ENCODE measurements at places on chromosomes 3 and 15.
A peak's percentile ranks its signal among the peaks of the same experiment; 100 is the strongest.

- no peak for DNase-seq
Observed at GRCh38 chr15:56816781-56817180, 83.5 kb upstream of the ZNF280D start.

DNA sequence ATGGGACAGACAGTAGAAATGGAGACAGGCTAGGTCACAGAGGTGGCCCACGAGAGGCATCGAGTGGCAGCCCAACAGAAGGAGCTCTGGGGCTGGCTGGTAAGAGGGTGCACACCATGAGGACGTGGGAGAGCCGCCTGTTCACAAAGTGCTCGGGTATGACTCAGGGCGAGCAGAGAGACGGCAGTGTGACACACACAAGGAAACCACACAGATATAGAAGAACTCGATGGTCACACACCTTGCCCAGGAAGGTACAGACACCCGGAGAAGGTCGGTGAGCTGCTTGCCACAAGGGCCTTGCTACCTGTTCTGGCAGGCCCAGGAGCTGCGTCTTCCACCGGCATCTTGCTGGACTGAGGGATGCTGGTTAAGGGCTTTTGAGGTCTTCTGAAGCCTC, 50.2 kb downstream of the CA12 start:
- DNase-seq = peak; percentile 24

DNA sequence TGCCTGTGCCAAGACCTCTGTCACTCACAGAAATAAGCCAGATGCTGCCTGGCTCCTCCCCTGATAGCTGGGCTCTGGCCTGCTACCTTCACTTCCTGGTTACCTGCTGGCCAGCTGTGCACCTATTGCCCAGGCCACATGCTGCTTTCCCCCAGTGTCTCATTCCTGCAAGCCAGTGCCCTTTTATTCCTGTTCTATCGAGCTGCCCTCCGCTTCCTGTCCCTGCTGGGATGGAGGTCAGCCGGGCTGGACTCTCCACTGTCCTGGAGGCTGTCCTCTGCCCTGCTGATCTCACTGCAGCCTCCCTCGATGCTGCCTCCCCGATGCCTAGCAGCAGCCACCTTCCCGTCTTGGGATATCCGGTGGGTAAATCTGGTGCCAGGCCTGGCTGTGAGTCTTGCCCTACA, 37.0 kb upstream of the SNRPA1 start:
- no peak for DNase-seq

DNA sequence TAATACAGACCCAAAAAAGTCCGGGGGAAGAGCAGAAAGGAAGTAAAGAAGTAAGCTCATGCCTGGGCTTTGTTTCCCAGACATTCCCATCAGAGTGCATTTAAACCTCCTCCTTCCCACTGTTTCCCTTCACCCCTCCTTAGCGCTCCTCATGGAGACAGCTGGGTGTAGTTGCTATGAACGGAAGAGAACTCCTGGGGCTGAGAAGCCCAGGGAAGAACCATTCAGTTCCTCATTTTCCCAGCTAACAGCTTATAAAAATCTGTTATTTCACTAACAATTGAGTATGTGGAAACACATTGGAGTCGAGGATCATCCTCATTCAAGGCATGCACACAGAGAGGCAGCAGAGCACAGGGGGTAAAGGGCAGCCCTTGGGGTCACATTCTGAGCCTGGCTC, 299.3 kb downstream of the SHQ1 start:
- no peak for DNase-seq

DNA sequence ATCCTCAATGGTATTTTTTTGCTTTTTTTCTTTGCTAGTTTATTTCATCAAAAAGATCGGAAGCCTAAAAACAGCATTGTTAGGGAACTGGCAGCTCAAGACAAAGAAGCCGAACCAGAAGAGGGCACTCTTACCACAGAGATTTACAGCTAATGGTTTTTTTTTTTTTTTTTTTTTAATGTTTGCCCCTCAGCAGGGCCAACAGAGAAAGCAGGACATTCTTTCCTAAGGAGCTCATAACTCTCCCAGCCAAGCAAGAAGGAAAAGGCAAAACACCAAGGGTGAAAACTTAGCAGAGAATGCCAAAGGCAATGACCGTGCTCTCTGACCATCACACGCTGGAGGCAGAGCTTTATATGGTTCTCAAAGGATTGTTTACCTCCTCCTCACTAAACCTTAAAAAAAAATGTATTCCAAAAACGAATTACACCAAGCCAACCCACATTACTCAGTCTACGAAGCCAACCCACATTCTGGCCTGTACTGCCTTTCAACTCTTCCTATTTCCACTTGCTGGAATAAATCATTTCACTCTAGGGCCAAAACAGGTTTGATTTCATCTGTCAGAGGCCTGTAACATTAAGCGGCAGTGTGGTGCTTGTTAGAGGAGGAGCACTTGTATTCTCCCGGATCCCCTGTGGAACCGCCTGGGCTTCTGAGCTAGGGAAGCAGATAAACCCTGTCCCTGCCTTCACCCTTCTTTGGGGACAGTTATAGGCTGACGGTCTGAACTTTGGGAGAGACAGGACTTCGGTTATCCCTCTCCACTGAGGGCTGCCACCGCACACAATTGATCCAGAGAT, 35.6 kb upstream of the GYG1 start:
- no peak for DNase-seq

DNA sequence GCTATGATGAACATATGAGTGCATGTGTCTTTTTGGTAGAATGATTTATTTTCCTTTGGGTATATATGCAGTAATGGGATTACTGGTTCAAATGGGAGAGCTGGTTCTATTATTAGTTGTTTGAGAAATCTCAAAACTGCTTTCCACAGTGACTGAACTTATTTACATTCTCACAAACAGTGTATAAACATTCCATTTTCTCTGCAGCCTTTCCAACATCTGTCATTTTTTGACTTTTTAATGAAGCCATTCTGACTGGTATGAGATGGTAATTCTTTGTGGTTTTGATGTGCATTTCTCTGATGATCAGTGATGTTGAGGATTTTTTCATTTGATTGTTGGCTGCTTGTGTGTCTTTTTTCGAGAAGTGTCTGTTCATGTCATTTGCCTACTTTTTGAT, 1124.2 kb downstream of the NAALADL2 start:
- DNase-seq = no peak

- DNase-seq = no peak
Observed at GRCh38 chr3:48930590-48930989, 11.9 kb downstream of the ARIH2 start.

- no peak for DNase-seq
Observed at GRCh38 chr3:73365756-73366397, 258.9 kb downstream of the PDZRN3 start.

- no peak for DNase-seq
Observed at GRCh38 chr15:90345857-90346256, 6.2 kb upstream of the ZNF774 start.

DNA sequence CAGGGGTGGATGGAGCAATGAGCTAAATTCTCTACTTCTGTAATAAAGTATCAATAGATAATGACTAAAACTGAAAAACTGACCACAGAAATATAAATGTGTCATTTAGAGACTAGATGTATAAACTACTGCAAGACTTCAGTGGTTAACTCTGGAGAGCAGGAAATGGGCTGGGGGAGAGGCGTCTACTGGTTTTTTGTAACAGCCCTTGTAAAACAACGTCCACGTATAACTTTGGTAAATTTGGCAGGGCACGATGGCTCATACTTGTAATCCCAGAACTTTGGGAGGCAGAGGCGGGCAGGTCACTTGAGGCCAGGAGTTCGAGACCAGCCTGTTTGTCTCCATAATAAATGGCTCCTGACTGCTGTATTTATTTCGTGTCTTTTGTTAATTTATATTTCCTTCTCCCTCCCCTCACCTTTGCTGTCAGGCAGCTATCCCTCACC, 12.5 kb downstream of the RAB27A start:
- no peak for DNase-seq

DNA sequence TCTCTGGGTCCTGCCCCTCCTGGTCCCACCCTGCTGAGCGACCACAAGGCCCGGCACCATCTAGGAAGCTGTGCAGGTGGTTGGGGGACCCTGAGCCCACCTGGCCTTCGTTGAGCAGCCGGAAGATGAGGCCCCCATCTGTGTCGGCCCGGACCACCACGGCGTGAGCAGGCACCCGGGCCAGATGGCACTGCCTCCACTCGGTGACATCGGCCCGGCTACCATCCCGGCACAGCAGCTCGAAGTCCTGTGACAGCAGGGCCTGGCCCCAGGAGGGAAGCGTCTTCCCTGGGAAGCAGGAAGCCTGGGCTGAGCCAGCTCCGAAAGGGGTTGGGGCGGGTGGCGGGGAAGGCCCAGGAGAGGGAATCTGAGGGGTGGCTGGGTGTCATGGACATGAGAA, 12.6 kb downstream of the MELTF start:
- no peak for DNase-seq

GRCh38 chr3:95235916-95236315, 1173.1 kb downstream of the NSUN3 start:
- no peak for DNase-seq

DNA sequence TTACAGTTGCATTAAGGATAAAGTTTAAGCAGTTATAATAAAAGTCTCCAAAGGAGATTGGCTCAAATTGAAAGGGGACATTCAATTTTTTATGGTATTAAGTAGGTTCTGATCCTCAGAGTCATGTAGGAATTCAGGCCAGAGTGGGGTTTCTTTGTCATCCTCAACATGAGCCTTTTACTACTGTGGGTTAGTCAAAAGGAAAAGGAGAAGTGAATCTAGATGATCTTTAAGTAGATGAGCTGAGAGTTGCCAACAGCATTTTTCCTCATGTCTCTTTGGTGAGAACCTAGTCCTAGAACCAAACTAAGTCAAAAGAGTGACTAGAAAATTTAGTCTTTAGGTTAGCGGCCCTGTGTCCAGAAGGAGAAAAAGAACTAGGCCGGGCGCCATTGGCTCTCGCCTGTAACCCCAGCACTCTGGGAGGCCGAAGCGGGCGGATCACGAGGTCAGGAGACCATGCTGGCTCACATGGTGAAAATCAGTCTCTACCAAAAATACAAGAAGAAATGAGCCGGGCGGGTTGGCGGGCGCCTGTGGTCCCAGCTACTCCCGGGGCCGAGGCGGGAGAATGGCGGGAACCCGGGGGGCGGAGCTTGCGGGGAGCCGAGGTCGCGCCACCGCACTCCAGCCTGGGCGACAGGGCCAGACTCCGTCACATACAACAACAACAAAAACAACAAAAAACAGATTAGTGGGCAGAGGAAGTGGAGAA, 4.2 kb upstream of the CHL1 start:
- DNase-seq = no peak

DNA sequence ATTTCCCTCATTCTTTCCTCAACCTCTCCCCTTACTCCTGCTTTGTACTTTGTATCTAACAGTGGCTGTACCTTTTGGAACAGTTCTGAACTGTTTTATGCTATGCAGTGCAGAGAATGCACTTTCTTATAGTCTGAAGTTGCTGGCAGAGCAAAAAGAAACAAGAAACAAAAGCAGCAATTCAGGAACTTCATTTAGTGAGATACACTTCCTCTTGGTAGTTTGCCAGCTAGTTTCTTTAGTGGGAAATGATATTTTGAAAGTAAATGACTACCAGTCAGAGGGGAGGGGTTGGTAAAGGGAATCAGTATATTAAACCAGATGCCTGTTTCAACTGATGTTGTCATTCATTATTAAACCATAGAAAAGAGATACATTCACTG, 55.0 kb upstream of the CHD2 start:
- DNase-seq = no peak

DNA sequence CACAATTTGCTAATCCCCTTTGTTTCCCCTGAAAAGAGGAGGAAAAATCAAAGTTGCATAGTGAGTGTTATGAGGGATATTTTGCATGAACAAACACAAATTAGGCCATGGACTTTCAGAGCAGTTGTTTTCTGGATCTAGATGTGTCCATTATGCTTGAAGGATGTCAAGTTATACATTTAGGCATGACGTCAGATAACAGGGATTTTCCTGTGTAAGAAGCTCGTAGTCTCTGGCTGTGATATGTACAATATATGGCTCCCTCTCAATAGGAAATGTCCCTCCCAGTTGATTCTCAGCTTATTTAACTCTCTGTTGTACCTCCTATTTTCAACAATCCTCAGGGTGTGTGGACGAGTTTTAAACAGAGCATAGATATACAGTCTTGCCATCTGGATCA, 171.0 kb downstream of the RBMS3 start:
- no peak for DNase-seq

- no peak for DNase-seq
Observed at GRCh38 chr15:43465100-43465499, 27.9 kb downstream of the TP53BP1 start.

- no peak for DNase-seq
Observed at GRCh38 chr3:102156426-102156825, 278.4 kb upstream of the ZPLD1 start.

DNA sequence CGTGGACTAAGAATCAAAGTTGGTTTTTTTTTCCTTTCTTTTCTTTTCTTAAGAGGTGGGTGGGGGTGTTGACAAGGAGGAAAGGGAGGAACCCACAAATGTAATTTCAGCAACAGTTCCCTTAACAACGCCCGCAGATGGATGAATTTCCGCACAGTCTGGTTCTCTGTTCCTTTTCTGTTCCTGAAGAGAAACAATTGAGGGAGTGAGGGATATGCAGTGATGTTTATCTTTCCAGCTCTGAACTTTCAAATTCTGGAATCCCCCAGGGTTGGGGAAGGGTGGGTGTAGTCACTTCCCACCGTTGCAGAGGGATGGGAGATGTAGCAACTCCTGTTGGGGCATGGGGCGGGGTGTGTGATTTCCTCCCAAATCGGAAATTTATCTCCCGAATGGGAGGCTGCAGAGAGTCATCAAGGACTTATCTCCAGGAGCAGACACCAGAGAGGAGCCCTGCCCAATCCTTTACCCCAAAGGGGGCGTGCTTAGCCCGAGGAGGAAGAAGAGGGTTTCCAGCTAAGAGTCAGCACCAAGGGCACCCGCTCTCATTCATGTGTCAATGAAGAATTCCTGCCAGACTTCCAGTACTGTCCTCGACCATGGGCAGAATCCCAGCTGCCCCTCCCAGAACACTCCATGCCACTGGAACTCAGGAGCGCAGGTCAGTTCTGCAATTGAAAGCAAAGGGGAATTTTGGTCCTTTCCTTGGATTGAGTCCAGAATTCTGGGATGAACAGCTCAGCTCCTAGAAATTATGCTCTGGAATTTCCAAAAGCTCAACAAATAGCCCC, 35.0 kb upstream of the CFAP161 start:
- DNase-seq = no peak

- DNase-seq = peak; percentile 73
Observed at GRCh38 chr15:74631935-74632560, 16.4 kb downstream of the CLK3 start.

DNA sequence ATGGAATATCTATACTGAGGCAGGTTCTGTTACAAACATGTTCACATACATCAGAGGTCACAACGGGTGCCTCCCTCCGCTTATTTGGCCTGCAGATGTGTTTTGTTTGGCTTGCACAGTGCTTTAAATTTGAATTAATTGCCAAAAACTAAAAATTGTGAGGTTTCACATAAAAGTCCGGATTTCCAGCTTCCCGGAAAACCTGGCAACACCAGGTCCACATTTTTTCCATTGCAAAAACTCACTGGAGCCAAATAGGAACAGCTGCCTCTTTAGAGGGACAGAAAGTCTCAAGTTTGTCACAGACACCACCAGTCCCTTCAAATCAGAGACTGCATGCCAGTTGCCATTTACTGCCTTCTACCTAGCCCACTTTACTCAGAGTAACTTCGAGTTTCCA, 205.9 kb upstream of the MDFIC2 start:
- DNase-seq = no peak

GRCh38 chr3:47961036-47961435, 55.2 kb downstream of the MAP4 start:
- DNase-seq = no peak

- no peak for DNase-seq
Observed at GRCh38 chr3:185215873-185216606, 37.8 kb downstream of the EHHADH start.

- no peak for DNase-seq
Observed at GRCh38 chr3:140922634-140923033, 19.0 kb upstream of the SLC25A36 start.

GRCh38 chr3:172666873-172667694, 43.8 kb downstream of the NCEH1 start:
- peak; percentile 83 for DNase-seq
